Hematopoietic multipotent progenitor cell treated with erythropoietin and hydrocortisone succinate and interleukin-3 and kit ligand, for 4 days (in vitro differentiated cells): ENCODE measurements at places on chromosomes 4 and X.

GRCh38 chrX:65696613-65697012, 29.2 kb downstream of the MSN start:
- DNase-seq: peak; percentile 86

DNA sequence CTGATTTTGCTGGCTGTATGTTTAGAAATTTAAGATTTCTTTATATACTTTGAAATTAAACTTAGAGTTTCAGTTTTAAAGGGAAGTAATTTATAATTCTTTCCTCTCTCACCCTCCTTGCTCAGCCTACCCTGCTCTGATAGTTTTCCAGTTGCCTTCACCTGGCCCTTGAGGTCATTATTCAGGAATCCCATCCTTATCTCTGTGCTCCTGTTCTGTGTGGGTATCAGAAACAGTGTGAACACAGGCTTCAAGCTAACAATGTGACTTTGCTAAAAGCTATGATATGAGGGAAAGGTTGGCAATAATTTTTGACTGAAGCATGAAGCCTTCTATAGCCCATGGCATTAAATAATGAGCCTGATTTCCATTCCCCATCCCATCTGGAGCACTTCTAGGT, 128.1 kb downstream of the MID1 start:
- no peak for DNase-seq

GRCh38 chr4:78656968-78657445, 105.4 kb downstream of the ANXA3 start:
- peak; percentile 57 for DNase-seq

DNA sequence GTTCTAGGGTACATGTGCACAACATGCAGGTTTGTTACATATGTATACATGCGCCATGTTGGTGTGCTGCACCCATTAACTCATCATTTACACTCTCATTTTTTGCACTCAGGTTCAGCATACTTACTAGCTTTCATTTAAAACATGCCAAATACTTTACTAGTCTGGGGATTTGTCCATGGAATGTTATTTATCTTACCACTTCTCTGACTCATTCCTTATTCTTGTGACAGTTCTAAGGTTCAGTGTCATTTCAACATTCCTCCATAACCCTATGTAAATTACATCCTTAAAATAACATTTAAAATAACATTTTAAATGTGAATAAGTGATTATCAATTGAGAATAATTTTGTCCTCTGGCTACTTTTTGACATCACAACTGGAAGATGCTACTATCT, 19.5 kb upstream of the SYTL5 start:
- DNase-seq: no peak

DNA sequence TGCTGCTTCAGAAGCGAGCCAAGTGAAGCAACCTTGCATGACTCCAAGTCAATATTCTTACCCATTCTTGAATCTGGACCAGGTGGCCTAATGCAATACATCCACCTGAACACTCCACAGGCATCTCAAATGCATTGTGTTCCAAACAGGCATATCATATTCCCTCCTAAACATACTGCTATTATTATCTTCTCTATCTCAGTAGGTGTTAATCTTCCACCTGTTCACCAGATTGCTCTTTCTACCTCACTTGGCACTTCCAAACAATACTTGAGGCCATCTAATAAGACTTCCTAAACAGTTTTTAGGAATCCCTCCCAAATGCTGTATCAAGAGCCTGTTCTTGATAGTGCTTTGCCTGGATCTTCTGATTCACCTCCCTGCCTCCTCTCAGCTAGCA, 90.7 kb downstream of the GPRIN3 start:
- DNase-seq: no peak

GRCh38 chr4:70367813-70368212, 7.3 kb downstream of the SMR3A start:
- DNase-seq: no peak
